Omental fat pad (tissue), 4 donors: ENCODE measurements at places on chromosomes 5 and 9.
A peak's percentile ranks its signal among the peaks of the same experiment; 100 is the strongest.

GRCh38 chr9:121736934-121737462 is 85.6 kb downstream of the DAB2IP start:
- DNase-seq, result no peak

GRCh38 chr5:157548513-157549282 is 26.9 kb downstream of the ADAM19 start:
- DNase-seq, result no peak

DNA sequence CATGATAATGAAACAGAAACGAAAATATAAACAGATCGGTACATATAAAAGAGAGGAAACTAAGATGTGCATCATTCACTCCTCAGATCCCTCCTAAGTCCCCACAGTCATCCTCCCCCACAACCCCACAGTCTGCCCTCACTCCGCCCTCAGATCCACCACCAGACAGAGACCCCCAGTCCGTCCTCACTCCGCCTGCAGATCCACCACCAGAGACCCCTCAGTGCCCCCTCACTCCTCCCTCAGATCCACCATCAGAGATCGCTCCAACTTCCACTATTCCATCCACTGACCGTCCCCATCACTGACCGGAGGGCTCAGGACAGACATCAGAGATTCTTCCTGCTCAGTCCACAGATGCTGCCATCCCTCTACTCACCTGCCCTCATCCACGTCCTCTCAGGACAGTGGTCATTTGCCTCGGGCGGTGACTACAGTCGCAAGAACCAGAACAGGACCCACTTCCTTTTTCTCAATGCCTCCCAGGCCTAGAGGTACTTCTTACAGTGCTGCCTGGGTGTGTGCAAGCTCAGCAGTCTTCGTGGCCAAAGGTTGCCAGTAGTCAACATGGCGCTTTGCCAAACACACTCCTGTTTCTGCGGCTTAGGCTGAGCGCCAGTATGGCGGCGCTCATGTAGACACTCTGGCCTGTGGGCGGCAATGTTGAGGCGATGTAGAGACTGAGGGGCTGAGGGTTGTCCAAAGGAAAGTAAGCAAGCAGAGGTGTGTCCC is 8.3 kb upstream of the SPATA31C1 start:
- no peak for DNase-seq

- no peak for DNase-seq
Observed at GRCh38 chr5:64644831-64645230, 45.5 kb upstream of the SHISAL2B start.

DNA sequence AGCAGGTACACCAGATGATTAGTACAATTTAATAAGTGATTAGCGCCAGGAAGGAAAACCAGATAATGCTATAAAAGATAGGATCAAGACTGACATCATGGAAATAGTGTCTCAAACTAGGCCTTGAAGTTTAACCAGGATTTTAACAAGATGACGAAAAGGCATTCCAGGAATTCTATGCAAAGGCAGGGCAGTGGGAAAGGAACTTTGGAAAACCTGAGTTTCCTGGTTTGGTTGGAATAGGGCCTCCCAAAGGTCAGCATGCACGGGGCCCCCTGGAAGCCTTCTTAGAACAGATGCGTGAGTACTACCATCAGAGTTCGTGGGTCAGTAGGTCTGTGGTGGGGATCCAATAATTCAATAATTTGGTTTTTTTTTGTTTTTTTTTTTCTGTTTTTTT is 935.2 kb upstream of the DMAC1 start:
- DNase-seq, result no peak

- no peak for DNase-seq
Observed at GRCh38 chr5:95392593-95393182, 1.5 kb downstream of the FAM81B start.

DNA sequence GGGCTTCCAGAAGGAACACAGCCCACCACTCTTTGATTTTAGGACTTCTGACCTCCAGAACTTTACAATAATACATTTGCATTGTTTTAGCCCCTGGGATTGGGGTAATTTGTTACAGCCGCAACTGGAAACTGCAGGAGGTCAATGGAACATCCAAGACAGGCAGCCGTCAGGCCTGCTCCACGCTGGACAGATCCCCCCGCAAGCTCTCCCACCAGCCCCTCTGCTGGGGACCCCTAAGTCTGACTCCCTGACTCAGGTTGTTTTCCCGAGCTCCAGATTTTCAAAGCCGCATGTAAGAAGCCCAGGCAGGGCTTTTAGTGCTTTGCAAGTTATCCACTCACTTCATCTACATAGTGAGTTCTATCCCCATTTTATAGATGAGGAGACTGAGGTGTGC is 127.6 kb downstream of the PAX5 start:
- no peak for DNase-seq

DNA sequence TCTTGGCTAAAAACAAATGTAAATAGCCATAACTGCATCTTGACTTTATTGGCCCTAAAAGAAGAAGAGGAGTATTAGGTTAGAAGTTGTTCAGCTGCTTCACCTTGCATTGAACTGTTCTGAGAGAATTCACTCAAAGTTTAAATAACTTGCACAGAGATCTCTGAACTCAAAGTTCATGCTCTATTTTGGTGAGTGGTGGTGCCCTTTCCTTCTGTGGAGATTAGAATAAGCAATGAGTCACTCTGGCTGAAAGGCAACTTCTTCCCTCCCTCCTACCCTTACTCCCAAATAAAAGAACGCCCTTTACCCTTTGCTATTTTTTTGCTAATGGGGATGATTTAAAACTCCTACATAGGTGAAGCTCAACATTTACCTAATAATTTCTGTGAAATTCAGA is 48.9 kb downstream of the ERMP1 start:
- DNase-seq, result no peak

GRCh38 chr9:114484854-114485443 is 20.3 kb downstream of the WHRN start:
- DNase-seq, result no peak

- peak; percentile 93 for DNase-seq
Observed at GRCh38 chr5:79857714-79858409, 133.2 kb downstream of the MTX3 start.

GRCh38 chr5:170542691-170543293 is 39.0 kb downstream of the KCNIP1 start:
- DNase-seq, result no peak

DNA sequence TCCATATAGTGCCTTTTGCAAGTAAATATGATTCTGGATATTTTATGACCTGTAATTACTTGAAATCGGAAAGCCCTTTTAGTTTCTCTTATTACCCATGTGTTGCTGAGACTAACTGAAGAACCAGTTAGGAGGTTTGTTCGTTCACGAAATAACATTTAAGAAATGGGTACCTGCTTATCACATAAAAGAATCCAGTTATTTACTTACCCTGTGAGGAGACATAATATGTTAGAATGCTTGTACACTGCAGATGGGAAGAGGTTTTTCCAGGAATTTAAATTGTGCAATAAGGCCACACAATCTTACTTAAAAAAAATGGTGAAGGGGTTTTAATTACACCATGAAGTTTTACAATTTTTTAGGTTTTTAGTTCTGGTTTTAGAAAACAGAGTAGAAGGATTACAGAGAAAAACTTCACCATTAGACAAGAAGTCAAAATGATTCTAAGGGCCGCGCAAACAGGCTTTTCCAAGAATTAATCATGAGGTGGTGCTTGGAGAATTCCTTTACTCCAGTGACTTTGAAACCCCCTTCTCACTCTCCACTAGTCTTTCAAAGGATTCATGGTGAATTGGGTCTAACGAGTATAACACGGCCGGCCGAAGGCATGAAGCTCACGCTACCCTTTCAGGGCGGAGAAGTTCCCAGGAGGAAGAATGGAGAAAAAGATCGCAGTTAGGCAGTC is 1.1 kb upstream of the PTGER4 start:
- no peak for DNase-seq

GRCh38 chr9:129183495-129184218 is 5.6 kb upstream of the IER5L start:
- DNase-seq, result no peak

- DNase-seq, result no peak
Observed at GRCh38 chr9:105405514-105406131, 42.2 kb upstream of the FSD1L start.

- DNase-seq, result no peak
Observed at GRCh38 chr9:131618785-131619184, 73.5 kb downstream of the PRRT1B start.

DNA sequence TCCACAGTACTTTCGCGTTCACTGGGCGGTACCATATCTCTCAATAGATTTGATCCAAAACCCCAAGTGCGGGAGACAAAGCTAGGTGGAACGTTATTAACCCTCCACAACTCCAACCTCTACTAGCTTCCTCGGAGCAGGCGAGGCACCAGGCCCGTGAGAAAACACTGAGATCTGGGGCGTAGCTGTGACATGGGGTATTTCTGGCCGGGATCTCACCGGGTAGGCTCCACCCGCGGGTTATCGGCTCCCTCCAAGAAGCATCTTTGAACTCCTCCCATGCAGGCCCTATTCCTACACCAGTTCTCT is 350 bp upstream of the SLC25A46 start:
- DNase-seq, result no peak

GRCh38 chr9:98576354-98576753 is 132.4 kb downstream of the GABBR2 start:
- no peak for DNase-seq

- DNase-seq, result no peak
Observed at GRCh38 chr9:110129425-110129824, 78.5 kb downstream of the C9orf152 start.

DNA sequence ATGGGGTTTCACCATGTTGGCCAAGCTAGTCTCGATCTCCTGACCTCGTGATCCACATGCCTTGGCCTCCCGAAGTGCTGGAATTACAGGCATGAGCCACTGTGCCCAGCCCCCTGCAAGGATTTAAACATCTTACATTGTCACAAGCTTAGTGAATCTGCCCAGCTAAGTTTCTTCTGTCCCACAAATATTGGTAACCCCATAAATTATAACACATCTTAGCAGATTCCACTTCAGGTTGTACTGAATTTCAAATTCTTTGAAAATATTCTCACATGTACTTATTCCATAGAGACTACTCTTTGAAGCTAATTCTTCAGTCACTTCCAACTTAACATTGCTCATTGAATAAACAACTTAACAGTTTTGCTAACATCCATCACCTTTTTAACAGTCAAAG is 13.4 kb upstream of the AFF4 start:
- no peak for DNase-seq

GRCh38 chr5:78504704-78505677 is 143.6 kb downstream of the LHFPL2 start:
- DNase-seq, result peak; percentile 74

DNA sequence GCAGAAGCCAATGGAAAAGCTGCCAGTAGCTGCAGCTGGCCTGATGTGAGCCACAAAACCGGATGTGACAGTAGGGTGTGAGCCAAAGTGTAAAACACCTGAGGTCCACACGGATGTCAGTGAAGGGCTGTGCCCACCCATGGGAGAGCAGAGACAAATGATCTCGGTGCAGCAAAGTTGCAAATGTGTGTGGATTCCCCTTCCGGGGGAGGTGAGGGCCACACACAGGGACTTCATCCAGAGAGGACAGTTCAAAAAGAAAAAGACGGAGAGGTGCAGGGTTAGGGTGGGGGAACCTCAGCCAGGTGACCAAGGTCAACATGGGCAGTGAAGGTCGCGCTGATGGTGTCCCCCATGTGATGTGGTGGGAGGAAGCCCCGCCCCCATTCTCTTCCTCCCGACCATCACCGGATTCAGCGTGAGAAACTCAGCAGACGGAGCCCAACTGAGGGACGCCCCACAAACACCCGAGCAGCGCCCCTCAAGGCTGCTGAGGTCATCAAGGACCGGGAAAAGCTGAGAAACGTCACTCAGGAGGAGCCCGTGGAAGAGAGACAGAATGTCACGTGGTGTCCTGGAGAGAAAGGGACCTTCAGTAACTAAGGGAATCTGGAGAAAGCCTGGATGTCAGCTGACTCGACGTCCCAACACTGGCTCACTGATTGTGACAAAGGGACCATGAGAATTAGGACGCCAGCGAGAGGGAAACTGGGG is 11.4 kb upstream of the PTGDS start:
- DNase-seq, result no peak

GRCh38 chr5:158099571-158100105 is 240.7 kb upstream of the CLINT1 start:
- DNase-seq, result no peak

DNA sequence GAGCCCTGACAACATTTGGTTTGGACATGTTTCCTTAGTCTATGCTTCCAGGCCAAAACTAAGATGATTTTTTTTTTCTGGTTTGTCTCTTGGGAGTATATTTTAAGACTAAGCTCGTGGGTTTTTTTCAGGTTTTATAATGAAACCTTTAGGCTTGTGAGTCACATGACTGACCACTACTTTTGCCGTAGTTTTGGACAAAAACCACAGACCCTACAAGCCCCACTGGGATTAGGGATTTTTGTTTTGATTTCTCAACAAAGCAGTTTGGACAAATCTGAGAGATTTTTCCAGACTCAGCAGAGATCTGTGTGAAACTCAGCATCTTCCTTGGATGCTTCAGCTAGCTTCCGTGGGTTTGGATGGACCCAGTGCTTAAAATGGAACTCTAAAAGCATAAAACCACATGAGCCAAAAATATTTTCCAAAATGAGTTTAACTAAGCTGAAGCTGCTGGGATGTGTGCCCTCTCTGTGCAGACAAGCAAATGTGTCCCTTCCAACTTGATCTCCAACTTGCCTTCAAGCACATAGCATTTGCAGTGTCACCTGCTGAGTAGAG is 70.3 kb upstream of the SMIM15 start:
- DNase-seq, result no peak

- no peak for DNase-seq
Observed at GRCh38 chr5:136052692-136053335, 24.0 kb downstream of the TGFBI start.

- DNase-seq, result no peak
Observed at GRCh38 chr5:2147504-2148311, 265.0 kb upstream of the IRX4 start.

- DNase-seq, result no peak
Observed at GRCh38 chr9:110050925-110051355, 157.0 kb downstream of the C9orf152 start.

- no peak for DNase-seq
Observed at GRCh38 chr9:114503522-114504340, 1.5 kb downstream of the WHRN start.

DNA sequence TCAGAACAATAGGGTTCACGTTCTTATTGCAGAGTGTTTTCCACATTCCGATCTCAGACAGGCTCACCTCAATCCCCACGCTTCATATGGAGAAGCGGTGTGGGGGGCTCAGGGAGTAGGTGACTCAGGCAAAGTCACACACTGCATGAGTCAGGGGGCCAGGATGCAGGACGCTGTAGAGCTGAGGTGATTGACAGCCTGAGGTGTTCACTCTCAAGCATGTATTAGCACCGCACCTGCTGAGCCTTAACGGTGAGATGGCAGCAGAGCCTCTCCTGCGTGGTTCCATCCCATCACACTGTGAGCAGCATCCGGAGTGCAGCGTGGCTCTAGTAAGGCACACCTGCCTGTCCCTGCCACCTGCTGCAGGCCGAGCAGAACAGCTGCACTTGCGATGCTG is 194.0 kb downstream of the IRX2 start:
- no peak for DNase-seq

DNA sequence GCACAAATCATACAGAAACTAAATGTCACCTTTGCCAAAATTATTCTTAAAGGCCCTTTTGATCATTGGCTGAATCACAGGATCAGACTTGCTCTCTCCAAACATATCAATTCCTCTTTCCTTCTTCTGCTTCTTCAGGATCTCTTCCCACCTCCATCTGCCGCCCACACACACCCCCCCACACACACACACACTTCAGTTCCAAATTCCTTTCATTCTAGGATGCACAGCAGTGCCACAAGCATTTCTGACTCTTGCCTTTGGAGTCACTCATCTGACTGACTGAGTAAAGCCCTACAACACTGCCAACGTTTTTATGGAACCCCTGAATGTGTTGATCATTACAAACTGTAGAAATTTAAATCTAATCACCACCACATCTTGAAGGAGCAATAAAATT is 22.9 kb downstream of the DNAH5 start:
- no peak for DNase-seq
